ENCODE measurements at places on chromosomes 7 and 10.

- no peak for DNase-seq
These were observed 106.8 kb downstream of the CYP26A1 start for GRCh38 chr10:93180482-93180931.

- DNase-seq: no peak
These were observed 21.2 kb downstream of the TECTB start for GRCh38 chr10:112304267-112304859.

- DNase-seq: no peak
These were observed 43.4 kb downstream of the TARP start for GRCh38 chr7:38229884-38230642.

DNA sequence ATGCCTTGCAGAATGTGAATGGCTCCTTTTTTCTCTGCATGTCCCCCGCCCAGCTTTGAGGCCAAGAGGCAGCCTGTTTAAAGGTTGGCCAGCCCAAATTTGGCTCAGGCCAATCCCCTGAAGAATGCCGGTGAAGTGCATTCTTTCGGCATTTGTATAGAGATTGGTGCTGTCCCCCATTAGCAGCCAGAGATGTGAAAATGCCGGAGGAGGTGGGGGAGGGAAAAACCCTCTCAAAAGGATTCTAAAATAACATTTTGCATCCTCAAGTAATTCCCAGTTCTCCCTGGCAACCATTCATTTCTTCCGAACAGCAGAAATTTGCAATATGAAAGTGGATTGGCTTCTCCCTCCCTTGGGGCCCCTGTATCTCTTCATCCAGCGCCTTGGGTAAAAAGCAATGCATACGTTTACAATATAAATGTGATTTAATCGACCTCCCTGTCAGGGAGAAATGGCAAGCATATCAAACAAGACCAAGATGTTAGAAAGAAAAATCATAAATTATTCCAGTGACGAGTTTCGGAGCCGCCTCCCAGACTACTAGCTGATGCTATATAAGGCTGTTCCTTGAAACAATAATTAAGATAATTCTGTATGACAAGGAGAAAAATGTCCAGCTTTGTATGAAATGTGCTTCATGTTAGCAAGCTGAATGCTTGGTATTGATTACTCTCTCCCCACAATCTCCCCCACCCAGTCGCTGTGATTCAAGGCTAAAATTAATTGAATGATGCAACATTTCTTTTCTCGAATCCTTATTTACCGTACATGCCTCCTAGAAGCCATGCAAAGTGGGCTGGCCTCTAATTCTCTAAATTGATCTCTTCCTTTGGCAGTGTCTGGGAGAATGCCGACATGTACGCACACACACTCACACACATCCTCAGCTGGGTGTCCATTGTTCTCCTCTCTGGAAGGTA is 323.7 kb downstream of the RPS24 start:
- DNase-seq: no peak

DNA sequence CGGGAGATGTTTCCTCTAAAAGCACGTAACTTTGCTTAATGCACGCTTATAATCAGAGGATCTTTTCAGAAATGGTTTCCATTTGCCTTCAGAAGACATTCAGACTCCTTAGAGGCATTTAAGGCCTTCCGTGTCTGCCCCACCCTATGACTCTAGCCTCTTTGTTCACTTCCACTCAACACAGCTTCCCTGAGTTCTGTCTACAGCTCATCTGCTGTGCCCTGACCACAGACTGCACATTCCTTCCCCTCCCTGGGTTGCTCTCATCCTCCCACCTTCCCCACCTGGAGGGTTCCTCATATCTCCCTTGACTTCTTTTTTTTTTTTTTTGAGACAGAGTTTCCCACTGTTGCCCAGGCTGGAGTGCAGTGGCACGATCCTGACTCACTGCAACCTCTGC is 16.6 kb downstream of the FBH1 start:
- DNase-seq: no peak

DNA sequence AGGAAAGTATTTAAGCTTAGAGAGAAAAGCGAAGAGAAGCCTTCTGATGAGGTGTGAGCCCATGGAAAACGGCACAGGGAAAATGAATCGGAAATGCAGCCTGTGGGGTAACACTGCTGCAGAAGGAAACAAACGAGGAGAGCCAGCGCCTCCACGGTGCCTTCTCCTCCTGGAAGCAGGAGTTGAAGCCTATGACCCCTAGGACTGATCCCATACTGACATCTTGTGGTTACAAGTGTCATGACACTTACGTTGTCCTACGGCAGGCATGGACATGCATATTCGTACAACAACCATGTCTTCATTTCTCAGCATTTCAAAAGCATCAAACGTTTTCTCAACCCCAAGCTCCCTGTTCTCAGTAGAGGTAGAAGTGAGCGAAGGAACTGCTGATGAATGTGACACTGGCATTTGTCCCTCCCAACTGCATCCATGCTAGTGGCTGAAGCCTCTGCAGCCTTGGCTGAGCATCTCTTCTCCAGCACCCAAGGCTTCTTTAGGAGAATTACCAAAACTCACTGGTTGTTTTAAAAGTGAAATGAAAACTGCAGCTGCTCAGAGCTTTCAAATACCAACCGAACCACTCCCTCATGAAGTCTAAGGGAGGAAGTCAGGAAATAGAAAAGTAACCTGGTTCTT is 160.2 kb downstream of the JAZF1 start:
- peak; percentile 37 for DNase-seq

DNA sequence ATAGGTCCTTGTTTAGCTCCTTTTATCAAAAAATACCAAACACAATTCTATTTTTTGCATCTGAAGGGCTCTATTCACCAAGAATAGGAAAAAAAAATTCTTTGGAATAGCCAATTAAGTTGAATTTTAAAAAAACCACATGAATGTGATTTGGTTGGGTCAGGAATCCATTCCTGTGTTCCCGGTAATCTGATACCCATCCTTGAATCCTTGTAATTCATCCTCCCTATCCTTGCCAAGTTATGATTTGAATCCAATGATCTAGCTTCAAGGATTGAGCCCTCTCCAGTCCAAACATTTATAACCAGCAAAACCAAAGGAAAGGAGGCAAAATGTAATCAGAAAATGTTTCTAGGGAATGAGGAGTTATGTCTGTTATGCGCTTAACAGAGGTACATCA is 86.6 kb downstream of the CFAP58 start:
- DNase-seq: no peak

All from CMK (cell line).